ENCODE measurements at places on chromosomes 12 and 14.

DNA sequence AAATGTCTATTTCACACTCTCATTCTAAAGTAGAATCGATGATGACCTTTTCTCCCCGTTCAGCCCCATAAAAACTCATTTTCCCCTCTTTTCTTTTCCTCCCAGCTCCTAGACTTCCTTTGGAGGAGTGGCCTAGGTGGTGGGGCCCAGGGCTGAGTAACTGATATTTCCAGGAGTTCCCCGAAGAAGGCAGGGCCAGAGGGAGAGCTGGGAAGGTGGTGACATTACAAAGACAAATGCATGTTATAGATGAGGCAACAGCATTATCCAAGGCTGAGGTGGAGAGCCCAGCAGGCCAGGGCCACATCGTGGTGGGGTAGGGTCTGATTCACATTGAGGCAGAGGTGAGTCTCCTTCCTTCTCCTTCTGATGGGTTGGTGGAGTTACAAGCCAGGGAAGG is 22.2 kb upstream of the HDAC7 start:
- DNase-seq: no peak

DNA sequence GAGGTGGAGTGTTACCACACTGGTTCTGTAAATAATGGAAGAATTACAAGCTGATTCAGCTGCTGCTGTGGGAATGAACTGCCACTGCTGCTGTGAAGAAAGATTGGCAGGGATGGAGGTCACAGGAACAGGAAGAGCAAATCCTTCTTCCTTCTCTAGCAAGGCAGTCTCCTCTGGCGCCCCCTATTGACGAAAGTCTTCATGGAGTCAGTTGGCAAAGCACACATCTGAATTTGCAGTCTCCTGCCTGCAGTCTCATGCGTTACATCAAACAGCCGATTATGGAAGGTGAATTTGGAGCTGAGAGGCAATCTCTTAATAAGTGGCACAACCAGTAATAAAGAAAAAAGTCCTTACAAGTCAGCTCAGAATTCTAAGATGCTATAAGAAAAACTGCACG is 106.0 kb upstream of the TMTC1 start:
- DNase-seq: no peak

- no peak for DNase-seq
These were observed 305.3 kb downstream of the MED13L start for GRCh38 chr12:115972241-115972640.

DNA sequence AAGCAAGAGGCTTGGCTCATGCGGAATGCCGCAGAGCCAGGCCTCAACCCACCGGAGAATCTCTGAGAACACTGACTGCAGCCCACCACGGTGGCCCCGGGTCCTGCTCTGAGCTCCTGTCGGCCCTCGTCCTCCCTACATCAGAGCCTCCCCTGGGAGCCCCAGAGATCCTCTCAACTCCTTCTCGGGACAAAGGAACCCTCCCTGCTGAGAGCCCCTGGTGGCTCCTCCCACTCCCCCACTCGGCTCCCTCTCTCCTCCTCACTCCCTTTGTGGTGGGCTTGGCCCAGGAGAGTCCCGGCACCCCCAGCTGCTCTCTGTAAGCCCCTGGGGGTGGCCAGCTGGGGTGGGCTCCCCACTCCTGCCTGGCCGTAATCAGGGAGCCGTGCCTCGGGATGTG is 11.1 kb upstream of the INF2 start:
- no peak for DNase-seq

GRCh38 chr14:73777420-73777819 is 63.2 kb upstream of the PNMA1 start:
- no peak for DNase-seq

- peak; percentile 25 for DNase-seq
These were observed 2.5 kb upstream of the ACTN1 start for GRCh38 chr14:68981539-68981976.

DNA sequence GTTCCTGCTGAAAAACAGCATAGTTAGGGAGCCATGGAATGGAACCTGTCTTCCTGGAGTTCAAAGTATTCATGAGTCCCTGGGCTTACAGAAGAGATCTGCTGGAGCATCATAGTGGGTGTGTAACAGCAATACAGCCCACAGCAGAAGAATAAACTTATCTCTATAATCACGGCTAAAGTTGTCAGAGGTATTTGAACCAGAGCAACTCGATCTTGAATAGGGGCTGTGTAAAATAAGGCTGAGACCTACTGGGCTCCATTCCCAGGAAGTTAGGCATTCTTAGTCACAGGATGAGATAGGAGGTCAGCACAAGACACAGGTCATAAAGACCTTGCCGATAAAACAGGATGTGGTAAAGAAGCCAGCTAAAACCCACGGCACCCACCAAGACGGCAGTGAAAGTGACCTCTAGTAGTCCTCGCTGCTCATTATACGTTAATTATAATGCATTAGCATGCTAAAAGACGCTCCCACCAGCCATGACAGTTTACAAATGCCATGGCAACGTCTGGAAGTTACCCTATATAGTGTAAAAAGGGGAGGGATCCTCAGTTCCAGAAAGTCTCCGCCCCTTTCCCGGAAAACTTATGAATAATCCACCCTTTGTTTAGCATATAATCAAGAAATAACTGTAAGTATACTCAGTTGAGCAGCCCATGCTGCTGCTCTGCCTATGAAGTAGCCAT is 223.4 kb downstream of the PCNX1 start:
- DNase-seq: peak; percentile 59

GRCh38 chr14:93729993-93730392 is 58.3 kb downstream of the PRIMA1 start:
- peak; percentile 41 for DNase-seq

DNA sequence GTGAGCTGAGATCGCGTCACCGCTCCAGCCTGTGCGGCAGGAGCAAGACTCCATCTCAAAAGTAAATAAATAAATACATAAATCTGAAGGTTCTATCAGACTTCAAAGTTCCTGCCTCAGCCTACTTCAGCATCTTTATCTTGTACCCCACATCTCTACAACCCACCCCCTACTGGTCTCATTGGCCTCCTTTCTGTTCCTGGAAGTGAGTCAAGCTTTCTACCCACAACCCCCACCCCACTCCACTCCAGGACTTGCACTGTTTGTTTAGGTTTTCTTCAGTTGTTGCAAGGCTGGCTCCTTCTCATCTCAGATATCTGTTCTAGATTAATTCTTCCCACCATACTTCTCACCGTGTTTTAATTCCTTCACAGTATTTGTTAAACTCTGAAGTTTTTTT is 714 bp upstream of the PSMC6 start:
- DNase-seq: no peak

DNA sequence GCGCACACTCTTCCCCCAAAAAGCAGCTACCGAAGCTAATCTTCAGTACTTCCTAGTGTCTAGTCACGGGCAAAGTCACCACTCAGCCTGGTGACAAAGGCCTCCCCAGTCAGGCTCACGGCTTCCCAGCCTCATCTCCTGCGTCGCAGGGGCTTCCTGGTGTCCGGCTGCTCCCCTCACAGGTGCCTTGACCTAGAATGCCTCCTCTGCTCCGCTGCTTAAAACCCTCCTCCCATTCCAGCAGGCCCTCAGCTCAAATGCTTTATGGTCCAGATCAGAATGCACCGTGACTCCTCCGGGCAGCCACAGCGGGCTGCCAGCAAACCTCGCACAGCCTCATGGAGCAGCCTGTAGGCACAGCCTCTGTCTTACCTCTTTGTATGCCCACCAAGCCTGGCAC is 53.1 kb downstream of the PRIMA1 start:
- no peak for DNase-seq

GRCh38 chr12:108442067-108442466 is 73.0 kb upstream of the FICD start:
- no peak for DNase-seq

DNA sequence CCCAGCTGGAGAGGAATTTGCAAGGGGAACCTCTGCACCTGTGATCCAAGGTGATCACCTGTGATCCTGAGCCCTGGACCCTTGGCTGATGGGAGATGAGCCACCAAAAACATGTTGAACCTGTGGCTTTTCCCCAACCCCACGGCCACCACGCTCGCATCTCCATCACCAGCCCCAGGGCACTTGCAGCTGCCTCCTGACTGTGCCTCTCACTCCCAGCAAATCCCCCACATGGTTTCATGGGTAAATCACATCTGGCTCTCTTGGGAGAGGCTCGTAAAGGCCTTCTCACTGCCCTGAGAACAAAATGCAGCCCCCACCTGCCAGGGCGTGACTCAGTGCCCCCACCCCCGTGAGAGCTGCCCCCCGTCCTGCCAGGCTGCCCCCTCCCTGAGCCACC is 76.0 kb downstream of the RFLNA start:
- no peak for DNase-seq

DNA sequence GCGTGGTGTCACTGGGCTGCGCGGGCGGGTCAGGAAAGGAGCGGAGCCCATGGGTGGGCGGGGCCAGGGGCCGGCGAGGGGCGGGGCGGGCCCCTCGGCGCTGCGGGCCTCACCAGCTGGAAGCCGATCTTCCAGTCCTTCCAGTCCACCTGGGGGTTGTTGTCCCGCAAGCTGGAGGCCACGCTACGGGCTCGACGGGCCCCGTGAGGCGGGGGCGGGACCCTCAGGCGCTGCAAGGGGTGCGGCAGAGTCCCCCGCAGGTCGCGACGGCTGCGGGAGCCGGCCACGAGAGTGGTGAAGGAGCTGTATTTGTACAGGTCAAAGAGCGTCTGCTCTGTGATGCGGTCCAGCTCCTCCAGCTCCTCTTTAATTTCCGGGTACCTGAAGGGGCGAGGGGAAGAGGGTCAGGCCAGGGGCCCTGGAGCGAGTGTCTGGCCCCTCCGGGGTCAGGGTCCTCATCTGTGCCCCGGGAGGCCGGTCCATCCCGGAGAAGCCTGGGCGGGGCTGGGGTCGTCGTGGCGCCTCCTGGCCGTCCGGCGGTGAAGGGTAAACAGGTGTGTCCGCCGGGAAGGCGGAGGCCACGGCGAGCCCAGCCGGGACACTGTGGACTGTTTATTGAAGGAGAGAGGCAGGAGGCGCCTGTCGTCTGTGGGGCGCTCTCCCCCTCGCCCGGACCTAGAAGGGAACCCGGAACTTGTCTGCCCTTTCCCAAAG is 11.9 kb downstream of the SCNN1A start:
- DNase-seq: no peak

DNA sequence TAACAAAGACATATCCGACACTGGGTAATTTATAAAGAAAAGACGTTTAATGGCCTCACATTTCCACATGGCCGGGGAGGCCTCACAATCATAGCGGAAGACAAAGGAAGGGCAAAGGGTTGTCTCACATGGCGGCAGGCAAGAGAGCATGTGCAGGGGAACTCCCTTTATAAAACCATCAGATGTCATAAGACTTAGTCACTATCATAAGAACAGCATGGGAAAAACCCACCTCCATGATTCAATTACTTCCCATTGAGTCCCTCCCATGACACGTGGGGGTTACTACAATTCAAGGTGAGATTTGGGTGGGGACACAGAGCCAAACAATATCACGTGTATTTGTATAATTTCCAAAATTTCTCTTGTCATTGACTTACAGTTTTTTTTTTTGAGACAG is 5.5 kb upstream of the LMNTD1 start:
- DNase-seq: peak; percentile 64

DNA sequence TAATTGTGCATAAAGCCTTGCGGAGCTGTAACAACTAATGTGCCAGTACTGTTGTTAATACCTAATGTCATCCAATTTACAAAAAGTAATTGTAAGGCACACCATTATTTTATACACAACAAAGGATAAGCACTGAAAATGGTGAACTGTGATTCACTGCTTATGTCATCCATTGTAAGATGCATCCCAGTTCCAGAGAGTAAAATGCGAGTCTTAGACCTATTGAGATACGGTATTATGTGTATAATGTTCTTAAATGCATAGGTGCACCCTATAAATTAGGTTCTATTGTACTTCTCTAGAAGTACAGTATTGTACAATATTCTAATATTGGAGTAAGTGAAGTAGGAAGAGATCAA is 406 bp downstream of the PARP2 start:
- no peak for DNase-seq

DNA sequence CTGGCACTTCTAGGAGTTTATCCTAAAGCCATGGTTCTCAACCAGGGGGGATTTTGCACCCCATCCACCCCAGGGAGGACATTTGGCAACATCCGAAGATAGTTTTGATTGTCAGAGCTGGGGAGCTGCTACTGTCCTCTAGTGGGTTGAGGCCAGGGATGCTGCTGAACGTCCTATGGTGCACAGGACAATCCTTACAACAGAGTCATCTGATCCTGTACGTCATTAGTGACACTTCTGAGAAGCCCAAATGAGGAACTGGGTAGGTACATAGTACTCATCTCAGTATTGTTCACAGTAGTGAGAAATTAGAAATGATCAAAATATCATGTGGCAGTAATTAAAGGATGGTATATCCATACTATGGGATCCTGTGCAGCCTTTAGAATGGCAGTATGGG is 185.1 kb downstream of the CHST11 start:
- no peak for DNase-seq

- DNase-seq: no peak
These were observed 15.7 kb downstream of the KCNA5 start for GRCh38 chr12:5059358-5059757.

GRCh38 chr12:75683220-75683619 is 171.8 kb upstream of the KRR1 start:
- no peak for DNase-seq

DNA sequence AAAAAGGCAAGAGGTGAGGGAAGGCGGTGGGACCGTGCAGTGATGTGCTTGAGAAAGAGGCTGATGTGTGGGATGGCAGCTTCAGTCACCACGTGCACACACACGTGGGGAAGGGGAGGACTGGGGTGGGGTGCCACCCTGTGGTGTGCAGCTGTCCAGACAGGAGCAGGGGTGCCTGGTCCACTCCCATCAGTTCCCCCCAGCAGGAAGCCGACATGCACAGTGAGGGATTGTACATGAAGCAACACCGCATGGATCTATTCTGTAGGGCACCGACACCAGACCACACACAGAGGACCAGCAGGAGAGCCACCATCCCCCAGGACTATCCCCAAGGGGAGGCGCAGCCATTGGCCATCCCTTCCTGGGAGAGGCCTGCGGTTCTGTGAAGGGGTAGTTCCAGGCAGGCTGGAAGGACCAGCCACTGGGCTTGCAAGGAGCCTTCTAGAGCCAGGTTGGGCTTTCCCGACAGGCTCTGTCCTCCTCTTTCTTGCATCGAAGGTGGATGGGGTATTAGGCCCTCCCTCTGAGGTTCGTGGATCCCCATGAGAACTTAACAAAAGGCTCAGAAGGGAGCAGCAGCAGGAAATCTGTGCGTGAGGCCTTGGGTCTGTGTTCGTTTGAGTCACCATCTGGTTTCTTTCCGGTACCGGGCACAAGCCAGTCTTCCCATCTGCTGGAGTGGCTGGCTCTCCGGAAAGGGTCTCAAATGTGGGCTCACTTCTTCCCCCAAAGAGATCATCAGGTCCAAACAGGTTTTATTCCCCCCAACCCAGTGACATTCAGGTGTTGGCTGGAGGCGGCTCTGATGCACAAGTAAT is 59.8 kb downstream of the PLEKHG3 start:
- no peak for DNase-seq

- no peak for DNase-seq
These were observed 54.9 kb downstream of the ATF7 start for GRCh38 chr12:53571295-53571694.

- no peak for DNase-seq
These were observed 159.9 kb upstream of the SRRM4 start for GRCh38 chr12:118821386-118821925.

DNA sequence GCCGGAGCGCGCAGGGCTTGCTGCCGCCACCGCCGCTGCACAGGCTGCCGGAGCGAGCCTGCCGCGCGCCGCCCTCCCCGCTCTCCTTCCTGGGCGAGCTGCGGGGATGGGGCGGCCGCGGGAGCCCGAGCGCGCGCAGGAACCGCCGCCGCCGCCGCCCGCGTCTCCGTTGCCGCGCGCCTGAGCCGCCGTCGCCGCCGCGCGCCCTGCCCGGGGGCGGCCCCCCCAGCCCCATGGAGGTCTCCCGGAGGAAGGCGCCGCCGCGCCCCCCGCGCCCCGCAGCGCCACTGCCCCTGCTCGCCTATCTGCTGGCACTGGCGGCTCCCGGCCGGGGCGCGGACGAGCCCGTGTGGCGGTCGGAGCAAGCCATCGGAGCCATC is 352 bp downstream of the PLXNC1 start:
- DNase-seq: no peak

Data from RCC 7860 (cell line).